ENCODE measurements at places on chromosomes 2 and 18. TPM values are rescaled to one million over a fixed set of nuclear protein-coding genes. Genes with fewer than 3 reads are reported as not detected.
A peak's percentile ranks its signal among the peaks of the same experiment; 100 is the strongest.

IL36G gene
- not detected for total RNA-seq

ESCO1 gene
- total RNA-seq, result 3.8 TPM

DNA sequence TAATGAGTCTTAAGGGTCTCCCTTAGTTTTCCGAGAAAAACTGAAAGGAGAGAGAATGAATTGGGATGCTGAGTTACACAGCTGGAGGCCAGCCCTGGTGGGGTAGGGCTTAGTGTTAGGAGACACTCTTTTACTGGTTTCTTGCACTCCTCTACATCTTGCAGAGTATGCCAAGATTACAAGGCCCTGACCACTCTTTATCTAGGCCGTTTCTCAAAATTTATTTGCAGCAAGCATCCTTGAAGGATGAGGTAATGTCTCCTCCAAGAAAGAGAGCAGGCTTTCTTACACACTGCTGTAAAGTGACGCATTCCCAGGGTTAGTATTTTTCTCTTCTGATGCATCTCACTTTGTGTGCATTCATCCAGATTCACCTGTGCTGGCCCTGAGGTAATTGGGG is 166.2 kb downstream of the TDRD15 start:
- H3K27me3 ChIP-seq, result no peaks in the 10 kb centered on the region
- no peak for DNase-seq
- peak overlapping the region; percentile 13 for H3K4me3 ChIP-seq

C2orf80 gene
- not detected for total RNA-seq

DNA sequence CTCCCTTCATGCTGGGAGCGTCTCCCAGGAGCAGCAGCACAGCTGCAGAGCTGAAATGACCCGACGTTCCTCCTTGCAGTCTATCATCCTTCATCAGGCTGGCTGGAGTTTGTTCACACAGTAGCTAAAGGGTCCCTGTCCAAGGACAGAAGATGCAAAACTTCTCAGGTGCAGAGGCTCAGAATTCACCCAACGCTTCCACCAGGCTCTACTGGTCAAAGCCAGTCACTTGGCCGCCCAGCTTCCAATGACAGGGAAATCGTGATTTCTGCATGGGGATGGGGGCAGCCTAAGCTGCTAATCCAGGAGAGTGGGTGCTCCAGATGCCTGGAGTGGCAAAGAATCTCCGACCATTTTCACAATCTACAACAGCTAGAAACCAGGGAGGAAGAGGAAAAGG is 97.0 kb upstream of the SALL3 start:
- no peak overlapping the region for H3K27ac ChIP-seq
- no peaks in the 10 kb centered on the region for H3K4me1 ChIP-seq
- H3K4me3 ChIP-seq, result no peak overlapping the region
- DNase-seq, result no peak
- H3K27me3 ChIP-seq, result no peaks in the 10 kb centered on the region

DNA sequence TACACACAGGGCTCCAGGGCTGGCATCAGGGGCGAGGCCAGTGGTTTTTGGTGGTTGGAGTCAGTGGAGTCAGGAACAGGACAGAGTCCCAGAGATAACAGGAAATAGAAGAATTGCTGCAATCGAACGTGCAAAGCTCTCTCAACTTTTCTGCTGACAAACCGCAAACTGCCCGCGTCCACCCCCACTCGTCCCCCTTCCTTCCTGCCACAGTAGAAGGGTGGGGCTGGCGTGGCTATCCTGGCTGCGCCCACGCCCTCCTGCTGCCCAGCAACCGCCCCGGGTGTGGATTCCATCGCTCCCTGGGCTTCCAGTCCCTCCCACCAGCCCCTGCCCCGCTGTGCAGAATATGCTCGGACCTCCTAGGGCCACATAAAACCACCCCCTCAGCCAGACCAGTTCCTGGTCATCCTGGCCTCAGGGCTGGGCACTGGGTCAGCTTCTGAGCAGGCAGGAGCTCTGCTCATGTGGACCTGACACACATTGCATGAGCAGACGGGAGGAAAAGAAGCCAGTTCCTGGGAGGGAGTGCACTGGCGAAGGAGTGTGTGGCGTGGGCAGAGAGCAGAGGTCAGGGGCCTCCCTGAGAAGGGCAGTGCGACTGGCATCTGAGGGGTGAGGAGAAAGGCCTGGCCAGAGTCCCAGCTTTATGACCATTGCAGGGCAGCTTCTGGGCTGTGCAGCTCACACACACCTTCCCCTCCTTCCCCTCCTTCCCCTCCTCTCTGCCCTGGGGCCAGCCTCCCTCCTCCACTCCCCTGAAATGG is 85.4 kb upstream of the ATG16L1 start:
- no peaks in the 10 kb centered on the region for H3K36me3 ChIP-seq
- H3K27me3 ChIP-seq, result no peaks in the 10 kb centered on the region
- H3K4me3 ChIP-seq, result no peak overlapping the region
- H3K27ac ChIP-seq, result no peak overlapping the region

Measured in ascending aorta (tissue), 2 donors.